H1 (cell line): ENCODE measurements at places on chromosomes 2 and 18.

DNA sequence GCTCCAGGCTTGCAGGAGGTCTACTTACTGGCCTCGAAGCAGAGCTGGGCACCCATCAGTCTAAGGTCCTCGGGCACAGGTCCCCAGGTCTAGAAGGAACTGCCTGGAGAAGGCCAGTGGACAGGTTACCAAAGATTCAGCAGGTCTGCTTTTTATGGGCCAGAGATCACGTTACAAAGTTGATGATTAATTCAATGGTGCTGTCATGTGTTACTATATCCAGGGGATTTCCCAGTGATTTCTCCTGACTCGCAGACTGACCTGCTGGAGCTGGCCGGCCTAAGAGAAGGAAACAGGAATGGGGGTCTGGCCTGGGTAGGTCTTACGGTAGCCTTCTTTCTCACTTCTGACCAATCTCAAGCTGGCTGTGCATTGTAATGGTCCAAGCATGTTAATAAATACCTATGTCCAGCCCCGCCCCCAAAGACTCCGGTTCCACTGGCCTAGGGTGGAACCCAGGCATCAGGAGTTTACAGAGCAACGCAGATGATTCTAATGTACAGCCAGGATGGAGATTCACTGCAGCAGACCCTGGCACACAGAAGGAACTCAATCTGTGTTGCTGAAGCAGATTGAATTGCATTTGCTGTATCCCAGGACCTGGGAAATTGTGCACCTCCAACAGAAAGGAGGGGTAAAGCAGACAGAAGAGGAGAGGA lies at the start of gene NEURL3:
TSS of gene NEURL3 (minus strand) at position 127 of the 659 bp plus-strand sequence. CDS start at position 56, 71 bp downstream.
- no peak for DNase-seq
- H3K27me3 ChIP-seq: peaks cover 8% of the 10 kb centered on the region
- H3K4me3 ChIP-seq: no peak within 1 kb of the TSS
- no peaks in the 10 kb centered on the region for H3K4me1 ChIP-seq
- no peak within 1 kb of the TSS for H3K27ac ChIP-seq

DNA sequence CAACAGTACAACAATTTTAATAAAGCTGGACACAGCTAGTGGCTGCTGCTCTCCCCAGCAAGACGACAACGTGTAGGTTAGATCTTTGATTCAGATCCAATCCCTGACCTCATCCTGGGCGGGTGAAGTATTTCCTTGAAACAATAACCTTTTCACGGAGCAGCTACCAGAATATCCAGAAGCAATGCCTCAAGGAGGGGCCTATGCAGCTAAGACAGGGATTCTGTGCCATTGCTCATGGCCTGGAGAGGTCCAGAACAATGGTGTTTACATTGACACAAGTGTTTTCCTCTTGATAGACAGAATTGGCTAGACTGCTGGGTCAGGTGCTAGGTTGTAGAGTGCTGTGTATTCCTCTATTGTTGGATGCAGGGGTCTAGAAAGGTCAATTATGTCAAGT lies 520.1 kb downstream of the BCL11A start:
- no peaks in the 10 kb centered on the region; the same call in 1 of the 2 replicates for H3K27me3 ChIP-seq
- no peak for DNase-seq
- no peaks in the 10 kb centered on the region for H3K4me1 ChIP-seq
- H3K27ac ChIP-seq: no peak overlapping the region
- no peak overlapping the region for H3K4me3 ChIP-seq

DNA sequence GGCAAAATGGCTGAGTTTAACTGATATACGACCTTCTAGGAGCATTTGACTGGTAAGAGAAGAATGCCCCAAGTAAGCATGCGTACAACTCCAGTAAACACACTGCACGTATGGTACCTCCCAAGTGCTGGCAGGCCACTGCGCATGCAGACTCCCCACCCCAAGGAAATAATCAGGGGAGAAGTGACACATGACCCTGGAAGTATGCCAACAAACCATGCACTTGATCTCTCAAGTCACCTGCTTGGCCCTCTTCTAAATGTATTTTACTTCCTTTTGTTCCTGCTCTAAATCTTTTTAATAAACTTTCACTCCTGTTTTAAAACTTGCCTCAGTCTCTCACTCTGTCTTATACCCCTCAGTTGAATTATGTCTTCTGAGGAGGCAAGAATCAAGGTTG lies 129.8 kb upstream of the COL5A2 start:
- DNase-seq: no peak
- no peaks in the 10 kb centered on the region for H3K36me3 ChIP-seq
- H3K4me3 ChIP-seq: no peak overlapping the region

DNA sequence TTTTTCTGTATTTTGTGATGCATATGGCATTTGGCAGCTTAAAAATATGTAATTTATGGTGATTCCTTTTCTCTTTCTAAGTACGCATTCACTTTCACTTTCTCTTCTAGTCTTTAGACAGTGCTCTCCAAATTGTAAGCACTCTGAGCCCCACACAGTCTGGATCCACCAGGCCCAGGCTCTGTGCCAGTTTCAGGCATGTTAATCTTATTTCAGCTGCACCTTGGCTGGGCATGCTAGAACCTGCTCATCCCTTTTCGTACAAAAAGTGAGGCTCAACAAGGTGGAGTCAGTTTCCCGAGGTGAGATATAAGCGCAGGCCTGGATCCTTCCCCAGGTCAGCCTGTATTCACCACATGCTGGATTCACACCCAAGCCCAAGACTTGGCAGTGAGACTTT lies 203.9 kb downstream of the MTX2 start:
- no peaks in the 10 kb centered on the region for H3K36me3 ChIP-seq
- DNase-seq: no peak
- no peak overlapping the region for H3K4me3 ChIP-seq
- no peak overlapping the region for H3K27ac ChIP-seq

DNA sequence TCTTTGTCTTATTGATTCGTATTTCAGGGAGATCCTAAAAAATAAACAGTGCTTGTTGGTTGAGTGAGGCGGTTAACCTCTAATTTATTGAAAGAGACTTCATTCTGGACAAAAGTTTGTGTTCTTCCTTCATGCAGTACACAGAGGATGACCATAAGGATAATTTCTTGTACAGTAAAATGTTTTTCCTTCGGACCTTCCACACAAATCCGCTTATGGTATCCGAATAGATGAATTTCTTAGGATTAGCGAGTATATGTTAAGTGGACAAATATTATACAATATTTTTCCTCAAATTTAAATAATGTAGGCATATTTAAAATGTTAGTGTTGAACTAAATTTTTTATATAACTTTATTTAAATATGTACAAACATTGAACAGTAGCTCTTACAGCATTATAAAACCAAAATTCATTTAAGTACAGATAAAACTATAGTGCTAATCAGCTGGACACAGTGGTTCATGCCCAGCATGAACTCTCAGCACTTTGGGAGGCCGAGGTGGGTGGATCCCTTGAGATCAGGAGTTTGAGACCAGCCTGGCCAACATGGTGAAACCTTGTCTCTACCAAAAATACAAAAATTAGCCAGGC lies 84.4 kb downstream of the LPIN1 start:
- no peaks in the 10 kb centered on the region for H3K27me3 ChIP-seq
- H3K27ac ChIP-seq: no peak overlapping the region
- H3K36me3 ChIP-seq: no peaks in the 10 kb centered on the region
- H3K4me3 ChIP-seq: no peak overlapping the region
- H3K4me1 ChIP-seq: peaks cover 5% of the 10 kb centered on the region

DNA sequence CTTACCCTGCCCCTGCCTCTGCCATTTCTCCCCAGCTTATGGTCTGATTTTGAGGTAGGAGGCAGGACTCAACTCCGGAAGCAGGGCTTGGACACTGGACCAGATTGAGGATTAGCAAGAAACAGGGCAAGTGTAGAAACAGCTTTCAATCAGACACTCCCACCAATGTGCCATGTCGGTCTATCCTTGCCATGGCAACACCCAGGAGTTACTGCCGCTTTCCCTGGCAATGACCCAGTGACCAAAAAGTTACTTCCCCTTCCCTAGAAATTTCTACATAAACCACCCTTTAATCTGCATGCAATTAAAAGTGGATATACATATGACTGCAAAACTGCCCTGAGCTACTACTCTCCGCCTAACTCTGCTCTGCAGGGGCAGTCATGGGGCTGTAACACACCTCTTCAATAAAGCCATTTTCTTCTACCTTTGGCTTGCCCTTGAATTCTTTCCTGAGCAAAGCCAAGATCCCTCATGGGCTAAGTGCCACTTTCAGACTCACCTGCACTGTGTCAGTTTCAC lies 156.7 kb downstream of the LPIN1 start:
- no peaks in the 10 kb centered on the region for H3K27me3 ChIP-seq
- no peaks in the 10 kb centered on the region for H3K36me3 ChIP-seq
- no peaks in the 10 kb centered on the region for H3K4me1 ChIP-seq
- no peak for DNase-seq
- H3K27ac ChIP-seq: no peak overlapping the region
- no peak overlapping the region for H3K4me3 ChIP-seq

GRCh38 chr18:68181956-68182355 lies 533.0 kb downstream of the TMX3 start:
- H3K4me3 ChIP-seq: no peak overlapping the region
- no peak for DNase-seq
- no peaks in the 10 kb centered on the region for H3K27me3 ChIP-seq
- H3K36me3 ChIP-seq: no peaks in the 10 kb centered on the region

- no peaks in the 10 kb centered on the region for H3K27me3 ChIP-seq
- H3K36me3 ChIP-seq: no peaks in the 10 kb centered on the region
- peaks cover 10% of the 10 kb centered on the region for H3K4me1 ChIP-seq
- peak; percentile 21 for DNase-seq
These were observed 67.5 kb upstream of the MBOAT2 start for GRCh38 chr2:9071032-9071431.

DNA sequence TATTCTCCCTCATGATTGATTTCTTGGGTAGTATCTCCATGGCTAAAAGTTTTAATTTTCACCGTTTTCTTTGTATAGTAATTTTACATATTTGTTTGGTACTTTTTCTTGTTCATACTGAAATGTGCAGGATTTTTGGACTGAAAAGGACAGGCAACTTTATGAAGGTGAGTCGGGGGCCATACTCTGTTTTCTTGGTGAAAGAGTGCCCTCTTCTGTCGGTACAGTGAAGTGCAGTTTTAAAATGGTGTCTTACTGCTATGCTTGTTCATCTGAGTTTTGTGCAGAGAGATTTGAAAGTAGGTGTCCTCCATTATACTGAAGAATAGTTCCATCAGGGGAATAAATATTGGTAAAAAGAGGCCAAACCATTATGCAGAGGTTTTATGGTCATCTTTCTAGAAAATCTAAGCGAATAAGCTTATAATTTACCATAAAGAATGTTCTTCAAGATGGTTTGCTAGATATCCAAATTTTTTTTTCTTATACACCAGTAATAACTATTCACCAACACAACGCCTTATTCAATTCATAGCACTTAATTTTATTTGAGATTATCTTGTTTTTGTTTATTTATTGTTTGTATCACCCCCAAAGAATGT lies 8.7 kb upstream of the SERPINB13 start:
- no peak overlapping the region for H3K4me3 ChIP-seq
- peak; percentile 64 for DNase-seq
- no peak overlapping the region for H3K27ac ChIP-seq
- no peaks in the 10 kb centered on the region for H3K4me1 ChIP-seq
- no peaks in the 10 kb centered on the region for H3K36me3 ChIP-seq
- H3K27me3 ChIP-seq: no peaks in the 10 kb centered on the region

- H3K27me3 ChIP-seq: no peaks in the 10 kb centered on the region
- no peak overlapping the region for H3K4me3 ChIP-seq
- H3K4me1 ChIP-seq: no peaks in the 10 kb centered on the region
- DNase-seq: no peak
- no peak overlapping the region for H3K27ac ChIP-seq
- H3K36me3 ChIP-seq: no peaks in the 10 kb centered on the region
These were observed 245.3 kb downstream of the CELF4 start for GRCh38 chr18:37320317-37320716.

DNA sequence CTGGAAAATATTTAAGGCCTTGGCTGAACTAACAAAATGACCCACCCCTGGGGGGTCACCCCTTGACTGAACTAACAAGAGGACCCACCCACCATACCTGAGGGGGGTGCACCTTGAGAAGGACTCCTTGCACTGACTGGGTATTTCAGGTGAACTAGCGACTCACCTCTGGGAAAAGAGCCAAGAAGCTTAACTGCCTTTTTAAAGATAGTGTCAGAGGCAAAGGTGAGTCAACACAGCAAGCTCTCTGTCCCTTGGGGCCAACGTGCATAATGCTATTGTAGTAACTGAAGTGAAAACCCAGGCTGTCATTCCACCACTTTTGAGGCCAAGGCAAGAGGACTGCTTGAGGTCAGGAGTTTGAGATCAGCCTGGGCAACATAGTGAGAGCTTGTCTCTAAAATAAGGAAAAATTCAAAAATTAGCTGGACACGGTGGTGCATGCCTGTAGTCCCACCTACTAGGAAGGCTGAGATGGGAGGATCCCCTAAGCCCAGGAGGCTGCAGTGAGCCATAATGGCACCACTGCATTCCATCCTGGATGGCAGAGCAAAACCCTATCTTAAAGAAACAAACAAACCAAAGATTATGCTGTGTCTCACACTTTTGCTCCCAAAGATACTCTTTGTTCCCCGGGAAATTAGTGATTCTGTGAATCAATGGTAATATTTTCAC lies 36.4 kb upstream of the ZCCHC2 start:
- H3K27me3 ChIP-seq: no peaks in the 10 kb centered on the region; the same call in 1 of the 2 replicates
- no peak overlapping the region for H3K4me3 ChIP-seq
- H3K27ac ChIP-seq: no peak overlapping the region
- no peaks in the 10 kb centered on the region for H3K4me1 ChIP-seq
- H3K36me3 ChIP-seq: no peaks in the 10 kb centered on the region
- no peak for DNase-seq

DNA sequence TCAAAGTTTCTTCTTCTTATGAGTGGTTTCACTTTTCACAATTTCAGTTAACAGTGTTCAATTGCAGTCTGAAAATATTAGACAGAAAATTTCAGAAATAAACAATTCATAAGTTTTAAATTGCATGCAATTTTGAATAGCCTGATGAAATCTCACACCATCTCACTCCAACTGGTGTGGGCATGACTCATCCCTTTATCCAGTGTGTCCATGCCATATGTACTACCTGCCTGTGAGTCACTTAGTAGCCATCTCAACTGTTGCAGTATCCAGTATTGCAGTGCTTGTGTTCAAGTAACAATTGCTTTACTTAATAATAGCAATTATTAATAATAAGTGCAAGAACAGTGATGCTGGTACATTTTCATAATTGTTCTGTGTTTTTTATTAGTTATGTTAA lies 1202.5 kb downstream of the DSC3 start:
- H3K4me3 ChIP-seq: no peak overlapping the region
- no peaks in the 10 kb centered on the region for H3K27me3 ChIP-seq
- no peak overlapping the region for H3K27ac ChIP-seq
- H3K4me1 ChIP-seq: no peaks in the 10 kb centered on the region; the same call in 1 of the 2 replicates

GRCh38 chr2:191481305-191482070 lies 196.4 kb upstream of the NABP1 start:
- DNase-seq: no peak
- H3K27ac ChIP-seq: no peak overlapping the region
- no peaks in the 10 kb centered on the region; the same call in 1 of the 2 replicates for H3K4me1 ChIP-seq
- no peak overlapping the region for H3K4me3 ChIP-seq

- no peaks in the 10 kb centered on the region; the same call in 1 of the 2 replicates for H3K4me1 ChIP-seq
- no peak overlapping the region for H3K4me3 ChIP-seq
- DNase-seq: no peak
- H3K36me3 ChIP-seq: no peaks in the 10 kb centered on the region
These were observed 780.4 kb upstream of the NRXN1 start for GRCh38 chr2:51812138-51812866.
